ENCODE measurements at places on chromosomes 7 and 10.

DNA sequence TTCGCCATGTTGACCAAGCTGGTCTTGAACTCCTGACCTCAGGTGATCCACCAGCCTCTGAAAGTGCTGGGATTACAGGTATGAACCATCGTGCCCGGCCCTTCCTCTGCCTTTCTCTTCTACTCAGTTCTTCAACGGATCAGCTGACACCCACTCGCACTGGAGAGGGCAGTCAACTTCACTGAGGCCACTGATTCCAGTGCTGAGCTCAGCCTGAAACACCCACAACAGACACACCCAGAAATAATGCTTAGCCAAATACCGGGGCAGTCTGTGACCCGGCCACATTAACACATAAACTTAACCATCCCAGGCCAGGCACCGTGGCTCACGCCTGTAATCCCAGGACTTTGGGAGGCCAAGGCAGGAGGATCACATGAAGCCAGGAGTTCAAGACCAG is 119.3 kb upstream of the CHST15 start:
- DNase-seq: no peak

GRCh38 chr10:98414932-98415730 is at the start of gene PYROXD2:
PYROXD2 (minus strand) TSS chr10:98415182; CDS start chr10:98415135, 47 bp downstream.
- DNase-seq: peak; percentile 92

DNA sequence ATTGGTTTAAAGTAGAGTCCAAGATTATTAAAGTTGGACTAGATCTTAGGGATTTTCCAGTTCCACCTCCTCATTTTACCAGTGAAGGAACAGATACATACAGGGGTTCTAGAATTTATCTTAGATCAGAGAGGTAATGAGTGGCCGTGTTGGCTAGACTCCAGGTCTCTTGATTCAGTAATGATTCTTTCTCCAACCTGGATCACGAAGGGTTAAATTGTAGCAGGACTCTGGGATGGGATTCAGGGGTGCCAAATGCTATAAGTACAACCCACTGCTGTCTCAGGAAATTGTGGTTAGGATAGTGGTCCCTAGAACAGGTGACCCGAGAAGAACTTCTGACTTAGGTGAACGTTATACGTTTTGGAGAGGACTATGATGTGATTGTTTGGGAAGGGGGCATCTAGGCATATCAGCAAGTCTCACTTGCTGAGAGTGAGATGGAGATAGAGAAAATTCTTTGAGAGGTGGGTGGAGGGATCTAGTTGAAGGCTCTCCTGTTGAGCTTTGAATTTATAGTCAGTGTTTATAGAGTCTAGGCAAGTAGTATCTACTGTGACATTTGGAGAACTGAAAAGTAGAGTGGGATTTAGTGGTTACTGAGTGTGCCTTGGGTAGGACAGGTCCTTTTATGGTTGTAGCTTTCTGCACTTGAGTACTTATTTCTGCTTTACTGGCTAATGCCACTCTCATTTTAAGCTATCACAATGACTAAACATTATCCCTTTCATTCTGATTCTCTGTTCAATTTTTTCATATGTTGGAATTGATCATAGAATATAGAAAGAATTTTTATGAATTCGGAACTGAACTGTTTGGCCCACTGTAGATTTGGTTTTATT is 58.3 kb downstream of the ST7 start:
- no peak for DNase-seq

DNA sequence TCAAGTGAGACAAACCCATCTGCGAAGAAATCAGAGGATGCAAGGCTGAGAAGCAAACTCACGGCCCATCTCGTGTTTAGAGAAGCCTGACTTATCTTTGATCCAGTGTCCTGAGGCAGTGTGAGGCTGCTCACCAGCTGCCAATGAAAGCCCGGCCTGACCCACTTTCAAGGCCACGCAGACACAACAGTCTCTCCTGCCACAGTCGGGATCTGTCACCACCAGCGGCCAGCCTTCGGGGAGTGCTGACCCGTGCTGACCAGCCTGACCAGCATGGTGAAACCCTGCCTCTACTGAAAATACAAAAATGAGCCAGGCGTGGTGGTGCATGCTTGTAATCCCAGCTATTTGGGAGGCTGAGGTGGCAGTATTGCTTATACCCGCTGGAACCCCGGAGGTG is 7.4 kb upstream of the DNAJB6 start:
- DNase-seq: no peak

DNA sequence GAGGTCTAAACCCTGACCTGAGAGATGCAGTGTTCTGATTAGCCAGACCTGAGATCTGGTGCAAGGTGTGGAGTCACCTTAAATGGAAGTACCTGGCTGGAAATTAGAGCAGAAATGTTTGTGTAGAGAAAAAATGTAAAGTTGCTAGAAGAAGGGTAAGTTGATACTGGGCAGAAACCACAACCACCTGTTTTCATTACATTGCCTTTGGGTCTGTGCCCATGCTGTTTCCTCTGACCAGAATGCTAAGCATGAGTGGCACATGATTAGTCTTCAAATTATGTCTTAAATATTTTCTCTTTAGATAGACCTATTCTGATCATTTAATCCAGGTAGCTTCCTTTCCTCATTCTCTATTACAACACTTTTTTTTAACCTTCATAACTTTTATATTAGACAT is 69.0 kb downstream of the CASD1 start:
- no peak for DNase-seq

Measured in NB4 (cell line).